CMK (cell line): ENCODE measurements at places on chromosomes 6 and 20.

- no peak for DNase-seq
These were observed 112.8 kb downstream of the ZMYND8 start for GRCh38 chr20:47243532-47244305.

DNA sequence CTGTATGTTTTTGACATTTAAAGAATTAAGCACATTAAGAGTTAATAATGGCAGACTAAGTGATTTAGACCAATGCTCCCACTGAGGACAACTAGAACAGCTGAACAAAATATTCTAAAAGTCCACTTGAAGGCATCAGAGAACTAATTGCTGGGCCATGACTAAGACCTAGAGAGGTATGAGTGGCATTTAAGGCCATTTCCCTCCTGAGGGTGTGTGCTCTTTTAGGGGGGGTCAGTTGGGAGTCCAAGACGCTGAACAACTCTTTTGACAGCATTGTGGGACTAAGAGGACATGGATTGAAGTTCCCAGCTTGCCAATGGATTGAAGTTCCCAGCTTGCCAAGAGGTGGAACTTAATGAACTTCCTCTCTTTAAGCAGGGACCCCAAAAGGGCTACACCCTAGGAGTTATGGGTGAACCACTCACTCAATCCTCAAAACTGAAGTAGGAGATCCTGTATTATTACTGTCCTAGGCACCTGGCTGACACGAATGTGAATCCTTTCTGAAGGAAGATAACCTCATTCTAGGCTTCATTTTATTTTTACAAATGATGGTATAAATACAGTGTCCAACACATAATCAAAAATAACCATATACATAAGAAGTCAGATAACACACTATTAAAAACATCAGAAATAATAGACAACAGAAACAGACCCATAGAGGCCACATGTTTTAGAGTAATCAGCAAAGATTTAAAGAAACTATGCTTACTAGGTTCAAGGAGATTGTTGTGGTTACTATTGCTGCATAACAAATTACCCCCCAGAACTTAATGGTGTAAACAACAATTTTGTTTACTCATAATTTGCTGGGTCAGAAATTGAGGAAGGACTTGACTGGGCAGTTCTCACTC is 175.1 kb downstream of the VEGFA start:
- no peak for DNase-seq

DNA sequence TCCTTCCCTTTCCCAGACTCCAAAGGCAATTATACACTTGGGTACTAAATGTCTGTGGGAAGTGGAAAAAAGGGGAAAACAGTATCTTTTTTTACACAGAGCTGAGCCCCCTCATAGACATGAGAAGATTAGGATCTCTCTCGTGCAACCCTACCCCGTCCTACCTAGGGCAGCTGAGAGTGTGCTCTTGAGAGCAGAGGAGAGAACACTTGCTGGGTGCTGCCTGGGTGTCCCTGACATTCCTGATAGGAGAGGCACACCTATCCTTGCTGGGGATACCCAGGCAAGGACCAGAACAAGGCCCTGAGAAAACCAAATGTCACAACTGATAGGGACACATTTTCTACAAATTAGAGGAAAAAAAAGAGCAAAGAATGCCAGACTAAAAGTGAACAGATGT is 81.2 kb downstream of the PREP start:
- DNase-seq: no peak

DNA sequence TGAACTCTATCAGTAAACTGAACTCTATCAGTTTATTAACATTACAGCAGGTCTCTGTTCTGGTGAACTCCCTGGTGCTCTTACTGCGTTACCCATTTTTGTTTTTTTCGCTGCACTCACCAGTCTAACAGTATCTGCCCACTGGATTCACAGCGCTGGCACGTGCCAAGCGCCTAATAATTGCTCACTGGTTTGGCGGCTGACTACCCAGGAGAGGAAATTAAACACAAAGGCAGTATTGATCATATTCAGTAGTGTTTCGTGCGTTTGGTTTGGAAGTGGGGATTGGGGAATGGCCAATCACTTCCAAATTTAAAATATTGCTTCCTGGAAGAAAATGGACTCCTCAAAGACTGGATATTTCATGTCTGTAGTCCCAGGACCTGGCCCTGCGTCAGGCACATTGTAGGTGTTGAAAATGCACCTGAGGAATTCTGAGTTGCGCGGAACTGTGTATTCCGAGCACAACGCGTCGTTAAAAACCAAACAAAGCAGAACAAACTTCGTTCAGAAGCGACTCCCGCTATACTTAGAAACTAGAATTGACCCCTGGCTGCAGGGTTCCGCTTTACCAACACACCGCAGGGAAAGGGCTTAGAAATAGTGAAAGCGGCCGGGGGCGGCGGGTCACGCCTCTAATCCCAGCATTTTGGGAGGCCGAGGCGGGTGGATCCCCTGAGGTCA is 1.1 kb upstream of the RPS12 start:
- no peak for DNase-seq

DNA sequence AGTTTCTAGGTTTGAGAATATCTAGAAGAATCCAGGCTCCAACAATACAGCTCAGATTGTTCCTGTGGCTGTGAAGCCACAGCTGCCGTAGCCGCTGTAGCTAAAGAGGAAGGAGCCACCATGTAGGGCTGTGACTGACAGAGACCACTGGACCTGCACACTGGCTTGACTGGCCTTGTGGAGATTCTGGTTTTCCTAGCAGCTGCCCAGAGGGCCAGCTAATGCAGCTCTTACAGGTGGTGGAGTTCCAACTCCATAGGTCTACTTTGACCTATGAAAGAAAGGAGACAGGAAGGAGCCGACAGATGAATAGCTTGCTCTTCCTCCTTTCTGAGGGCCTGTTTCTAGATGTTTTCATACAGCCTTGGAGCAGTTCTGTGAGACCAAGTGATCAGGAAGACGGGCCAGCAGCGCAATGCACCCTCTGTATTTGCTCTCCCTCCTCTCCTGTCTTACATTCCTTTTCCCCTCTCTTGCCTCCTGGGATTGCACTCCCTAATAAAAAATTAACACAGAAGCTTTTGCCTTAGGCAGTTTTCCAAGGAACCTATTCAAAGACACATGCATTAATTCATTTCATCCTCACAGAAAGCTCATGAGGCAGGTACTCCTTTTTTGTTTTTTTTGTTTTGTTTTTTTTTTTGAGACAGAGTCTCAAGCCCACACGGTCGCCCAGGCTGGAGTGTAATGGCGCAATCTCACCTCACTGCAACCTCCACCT is 51.8 kb upstream of the MYB start:
- no peak for DNase-seq
